ENCODE measurements at places on chromosomes 4 and X.
A peak's percentile ranks its signal among the peaks of the same experiment; 100 is the strongest.

DNA sequence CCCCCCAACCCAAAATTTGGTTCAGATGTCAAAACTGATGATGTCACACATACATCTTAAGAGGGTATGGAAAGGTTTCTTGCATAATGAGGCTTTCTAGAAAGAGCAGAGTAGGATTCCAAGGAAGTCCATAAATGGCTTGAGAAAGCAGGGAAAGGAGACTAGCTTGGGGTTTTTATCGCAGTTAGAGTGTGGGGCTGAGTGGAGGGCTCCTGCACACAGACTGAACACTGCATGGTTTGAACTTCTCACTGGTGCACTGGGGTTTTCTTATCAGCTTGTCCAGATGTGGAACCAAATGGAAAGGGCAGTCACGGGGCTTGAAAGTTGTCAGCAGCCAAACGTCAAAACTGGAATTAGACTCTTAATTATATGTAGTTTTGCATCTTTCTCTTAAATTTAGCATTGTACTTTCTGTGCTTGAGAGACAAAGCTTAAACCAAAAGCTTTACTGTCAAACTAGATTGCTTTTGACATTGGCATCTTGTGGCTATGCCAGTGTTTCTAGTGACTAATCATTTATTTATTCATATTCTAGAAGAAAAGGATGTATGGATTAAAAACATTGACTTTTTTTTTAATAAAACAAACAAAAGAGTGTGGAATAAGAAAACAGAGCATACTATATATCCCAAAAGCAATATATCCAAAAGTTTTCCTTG, 78.3 kb upstream of the STIM2 start:
- no peak for DNase-seq

DNA sequence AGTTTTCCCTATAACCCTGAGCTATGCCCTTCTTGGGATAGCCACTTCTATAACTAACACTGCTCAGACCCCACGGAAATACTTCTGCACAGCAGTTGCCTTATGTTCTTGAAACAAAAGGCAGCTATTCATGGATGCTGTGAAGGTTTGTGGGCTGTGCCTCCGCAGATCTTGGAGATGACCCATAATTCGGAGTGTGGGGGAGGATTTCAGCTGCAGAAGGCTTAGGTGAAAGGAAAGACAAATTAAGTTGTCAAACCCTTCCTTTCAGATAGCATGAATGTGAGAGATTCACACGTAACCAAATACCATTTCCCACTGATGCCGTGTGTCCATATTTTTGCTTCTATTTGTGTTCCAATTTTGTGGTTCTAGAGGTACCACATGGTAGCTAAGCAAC, 38.1 kb upstream of the NYX start:
- no peak for DNase-seq

DNA sequence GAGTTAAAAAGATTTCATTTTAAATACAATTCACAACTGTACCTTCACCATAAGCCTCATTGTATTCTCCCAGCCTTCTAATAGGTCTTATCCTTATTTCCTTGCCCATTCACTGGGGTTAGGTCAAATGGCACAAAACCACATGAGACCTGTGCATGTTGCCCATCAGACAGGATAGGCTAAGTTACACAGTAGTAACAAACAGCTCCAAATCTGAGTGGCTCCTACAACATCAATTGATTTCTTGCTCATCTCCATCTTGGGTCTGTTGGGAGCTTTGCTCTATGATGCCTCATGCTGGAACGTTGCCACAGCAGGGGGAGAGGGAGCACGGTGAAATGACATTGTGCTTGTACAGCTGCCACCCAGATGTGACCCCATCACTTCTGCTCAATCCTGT, 70.6 kb downstream of the DHX15 start:
- DNase-seq: no peak

GRCh38 chr4:119861731-119862130, 204.9 kb downstream of the MAD2L1 start:
- DNase-seq: no peak

DNA sequence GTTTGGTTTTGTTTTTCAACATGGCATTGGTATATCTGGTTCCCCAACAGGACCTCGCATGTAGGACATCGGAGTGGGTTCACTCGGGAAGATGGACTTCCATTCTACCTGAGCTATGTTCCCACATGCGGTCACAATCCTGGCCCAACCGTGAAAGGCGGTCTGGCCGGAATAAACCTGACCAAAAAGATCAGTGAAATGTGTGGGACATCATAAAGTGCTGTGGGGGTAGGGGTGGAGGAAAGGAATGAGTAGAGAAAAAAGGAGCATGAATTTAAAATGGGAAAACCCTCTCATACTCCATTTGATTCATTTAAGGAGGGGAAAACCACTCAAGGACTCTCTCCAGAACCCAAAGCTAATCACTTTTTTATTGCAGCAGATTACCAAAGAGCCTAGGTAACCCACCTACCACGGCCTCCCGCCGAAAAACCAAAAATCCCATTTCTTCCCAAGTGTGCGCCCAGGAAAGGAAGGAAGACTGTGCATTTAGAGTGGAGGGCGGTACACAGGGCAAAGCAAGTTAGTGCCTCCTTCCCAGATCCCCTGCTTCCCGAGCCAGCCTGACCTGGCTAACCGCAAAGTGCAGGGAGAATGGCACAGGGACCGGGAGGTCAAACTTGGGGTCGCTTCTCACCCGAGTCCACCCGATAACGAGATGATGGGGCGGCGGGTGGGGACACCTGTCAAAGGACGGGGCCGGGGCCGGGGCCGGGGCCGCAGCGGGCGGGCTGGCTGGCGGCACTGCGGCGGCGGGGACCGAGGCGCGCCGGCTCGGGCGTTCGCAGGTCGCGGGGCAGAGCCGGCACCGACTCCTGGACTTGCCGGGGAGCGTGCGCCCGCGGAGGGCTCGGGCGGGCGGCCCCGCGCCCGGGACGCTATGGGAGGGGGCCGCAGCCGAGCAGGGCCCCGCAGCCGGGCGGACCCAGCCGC, 669 bp downstream of the TMEM150C start:
- DNase-seq: no peak

GRCh38 chrX:32525234-32525633, 686.1 kb downstream of the DMD start:
- DNase-seq: no peak

- peak; percentile 70 for DNase-seq
Observed at GRCh38 chr4:40576651-40577480, 52.8 kb downstream of the RBM47 start.

DNA sequence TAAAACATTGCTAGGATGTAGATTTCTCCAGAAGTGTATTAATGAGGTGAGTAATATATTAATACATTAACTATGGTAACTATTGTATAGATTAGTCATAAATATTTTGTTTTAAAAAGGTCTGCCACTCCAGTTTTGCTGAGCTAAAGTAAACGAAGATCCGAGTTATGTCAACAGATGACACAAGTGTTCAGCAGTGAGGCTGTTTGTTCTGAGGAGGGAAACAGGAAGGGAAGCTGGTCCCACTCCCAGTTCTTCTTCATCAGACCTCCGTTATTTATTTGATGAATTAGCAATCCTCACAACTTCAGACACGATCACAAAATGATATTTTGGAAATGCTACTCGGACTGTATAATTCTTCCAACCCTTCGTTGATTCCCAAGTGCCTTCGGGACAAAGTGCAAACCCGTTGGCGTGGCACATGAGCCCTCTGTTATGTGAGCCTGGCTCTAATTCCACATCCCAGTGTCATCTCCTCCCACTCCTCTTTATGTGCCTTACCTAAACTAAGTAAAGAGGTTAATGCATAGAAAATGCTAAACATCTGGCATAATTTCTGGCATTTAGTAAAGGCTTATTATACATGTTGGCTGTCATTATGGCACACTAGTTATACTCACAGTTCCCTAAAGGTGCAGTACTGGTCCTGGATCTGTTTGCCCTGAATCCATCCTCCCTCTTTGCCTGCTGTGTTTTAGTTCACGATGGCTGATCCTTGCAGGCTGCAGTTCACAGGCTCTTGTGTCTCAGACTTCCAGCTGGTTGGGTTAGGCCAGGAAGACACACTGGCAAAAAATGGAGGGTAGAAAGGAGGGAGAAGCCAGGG, 190.6 kb upstream of the LNX1 start:
- DNase-seq: peak; percentile 40

- no peak for DNase-seq
Observed at GRCh38 chr4:128168701-128169100, 107.6 kb downstream of the LARP1B start.

DNA sequence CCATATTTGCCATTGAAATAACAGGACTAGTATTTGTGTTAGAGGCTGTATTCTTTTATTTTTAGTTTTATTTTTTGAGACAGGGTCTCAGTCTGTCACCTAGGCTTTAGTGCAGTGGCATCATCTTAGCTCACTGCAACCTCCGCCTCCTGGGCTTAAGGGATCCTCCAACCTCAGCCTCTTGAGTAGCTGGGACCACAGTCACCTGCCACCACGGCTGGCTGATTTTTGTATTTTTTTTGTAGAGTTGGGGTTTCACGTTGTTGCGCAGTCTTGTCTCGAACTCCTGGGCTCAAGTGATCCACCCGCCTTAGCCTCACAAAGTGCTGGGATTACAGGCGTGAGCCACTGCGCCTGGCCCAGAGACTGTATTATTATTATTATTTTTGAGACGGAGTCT, 15.3 kb downstream of the TMEM131L start:
- DNase-seq: no peak
